Stimulated activated CD8-positive, alpha-beta memory T cell treated with anti-CD3 and anti-CD28 coated beads, Interleukin-7, amount 100 ng/mL, for 48 hours (primary cell): ENCODE measurements at places on chromosomes 7 and 10.

DNA sequence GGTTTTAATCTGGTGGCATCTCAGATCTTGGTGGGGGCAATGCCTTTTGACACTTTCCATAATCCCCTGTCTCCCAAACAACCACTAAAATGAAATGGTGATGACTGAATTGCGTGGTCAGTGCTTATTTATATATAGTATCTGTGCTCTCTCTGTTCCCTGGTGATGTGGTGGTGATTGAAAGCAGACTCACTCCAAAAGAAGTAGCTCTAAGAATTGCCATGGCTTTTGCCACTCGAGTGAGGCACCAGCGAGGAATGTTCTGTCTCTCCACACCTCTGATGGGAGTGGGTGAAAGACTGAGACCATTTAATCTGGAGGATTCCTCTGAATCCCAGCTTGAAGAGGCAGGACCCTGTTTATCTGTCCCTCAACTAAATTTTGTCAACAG is 2.8 kb downstream of the DUSP5 start:
- no peak for DNase-seq

- DNase-seq, result no peak
Measured at GRCh38 chr7:11726001-11726793, 105.8 kb downstream of the THSD7A start.

DNA sequence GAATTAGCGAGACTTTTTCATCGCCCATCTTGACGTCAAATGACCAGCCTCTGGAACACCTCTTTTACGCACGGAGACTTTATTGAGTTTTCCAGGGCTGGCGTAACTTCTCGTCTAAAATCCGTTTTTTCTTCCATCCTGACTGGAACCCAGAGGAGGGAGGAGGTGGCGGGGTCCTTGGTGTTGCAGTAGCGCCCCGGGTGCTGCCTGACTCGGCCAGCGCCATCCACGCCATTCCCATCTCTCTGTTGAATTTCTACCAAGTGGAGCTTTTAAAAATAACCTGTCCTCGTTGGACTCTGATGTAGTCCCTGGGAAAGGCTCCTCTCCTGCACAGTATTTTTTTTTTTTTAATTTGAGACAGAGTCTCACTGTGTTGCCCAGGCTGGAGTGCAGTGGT is 155.9 kb downstream of the RGS10 start:
- DNase-seq, result no peak

GRCh38 chr7:133910761-133911160 is 216.4 kb upstream of the LRGUK start:
- DNase-seq, result no peak

DNA sequence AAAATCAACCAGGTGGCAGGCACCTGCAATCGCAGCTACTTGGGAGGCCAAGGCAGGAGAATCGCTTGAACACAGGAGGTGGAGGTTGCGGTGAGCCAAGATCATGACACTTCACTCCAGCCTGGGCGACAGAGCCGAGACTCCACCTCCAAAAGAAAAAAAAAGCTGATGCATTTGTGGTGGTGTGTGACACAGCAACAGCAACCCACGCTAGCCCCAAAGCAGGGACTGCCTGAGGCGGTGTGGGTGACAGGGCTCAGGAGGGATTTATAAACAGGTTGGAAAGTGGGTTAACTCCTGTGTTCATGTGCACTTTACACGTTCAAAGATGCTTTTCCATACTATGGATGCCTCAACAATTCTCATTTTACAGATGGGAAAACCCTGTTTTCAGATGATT is 395.9 kb upstream of the PODXL start:
- no peak for DNase-seq

DNA sequence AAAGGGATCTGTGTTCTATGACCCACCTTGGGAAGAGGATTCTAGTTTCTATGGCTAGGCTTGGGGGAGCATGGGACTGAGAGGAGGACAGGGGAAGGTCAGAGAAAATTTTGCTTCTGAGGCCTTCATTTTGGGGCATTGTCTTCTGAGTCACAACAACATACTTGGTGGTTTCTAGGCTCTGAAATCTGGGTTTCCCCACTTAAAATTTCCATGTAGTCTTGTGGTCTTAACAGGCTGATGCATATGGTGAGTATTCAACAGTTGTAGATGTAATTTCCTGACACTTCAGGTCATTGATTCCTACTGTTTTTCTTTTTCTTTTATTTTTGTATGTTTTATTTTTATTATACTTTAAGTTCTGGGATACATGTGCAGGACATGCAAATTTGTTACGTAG is 88.5 kb downstream of the ANKRD7 start:
- DNase-seq, result no peak

- no peak for DNase-seq
Measured at GRCh38 chr7:29291723-29292618, 97.4 kb downstream of the CHN2 start.

- DNase-seq, result no peak
Measured at GRCh38 chr10:36624551-36625100, 500.8 kb upstream of the ANKRD30A start.

DNA sequence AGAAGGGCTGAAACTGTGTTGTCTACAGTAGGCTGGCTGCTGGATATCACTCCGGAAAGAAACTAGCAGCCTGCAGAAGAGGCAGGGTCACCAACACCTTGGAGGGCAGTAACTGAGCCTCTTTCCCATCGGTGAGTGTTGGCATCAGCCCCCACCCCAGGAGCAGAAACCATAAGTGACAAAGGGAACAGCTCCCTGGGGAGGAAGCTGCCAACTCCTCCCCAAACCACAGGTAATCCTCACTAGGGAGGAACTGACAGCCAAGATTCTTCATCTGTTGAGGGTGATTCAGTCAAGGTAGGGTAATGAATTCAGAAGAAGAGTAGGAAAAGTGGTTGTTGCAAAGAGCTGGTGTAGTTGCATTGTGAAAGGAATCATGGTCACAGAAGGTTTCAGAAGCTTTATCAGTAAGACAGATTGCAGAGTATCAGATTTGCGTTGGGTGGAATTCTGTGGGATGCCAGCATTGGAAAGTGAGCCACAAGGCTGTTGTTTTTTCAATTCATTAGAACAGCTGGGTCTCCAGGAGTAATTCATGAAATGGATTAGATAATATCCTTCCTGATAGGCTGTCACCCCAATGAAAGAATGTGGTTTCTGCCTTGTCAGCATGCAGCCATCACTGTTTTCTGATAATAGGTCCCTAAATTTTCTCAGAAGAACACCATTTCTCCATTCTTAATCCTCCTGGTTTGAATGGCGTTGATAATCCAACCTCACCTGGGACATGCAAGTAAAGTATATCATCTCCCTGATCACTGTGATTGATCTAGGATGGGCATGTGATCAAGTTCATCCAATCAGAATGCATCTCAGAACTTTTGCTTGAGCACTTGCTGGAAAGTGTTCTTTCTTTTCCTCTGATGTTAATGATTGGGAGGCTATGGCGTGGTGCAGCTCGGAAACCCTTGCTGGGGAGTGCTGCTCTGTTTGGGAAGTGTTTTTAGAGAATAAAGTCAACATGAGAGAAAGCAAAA is 75.0 kb upstream of the CTBP2 start:
- no peak for DNase-seq

- DNase-seq, result no peak
Measured at GRCh38 chr7:44470135-44470479, 20.4 kb downstream of the NUDCD3 start.

GRCh38 chr7:50206453-50207250 is 97.9 kb upstream of the IKZF1 start:
- peak; percentile 72 for DNase-seq

- no peak for DNase-seq
Measured at GRCh38 chr7:73758581-73759138, 11.4 kb downstream of the CLDN3 start.

GRCh38 chr10:125455431-125455830 is 227.5 kb downstream of the TEX36 start:
- DNase-seq, result no peak

DNA sequence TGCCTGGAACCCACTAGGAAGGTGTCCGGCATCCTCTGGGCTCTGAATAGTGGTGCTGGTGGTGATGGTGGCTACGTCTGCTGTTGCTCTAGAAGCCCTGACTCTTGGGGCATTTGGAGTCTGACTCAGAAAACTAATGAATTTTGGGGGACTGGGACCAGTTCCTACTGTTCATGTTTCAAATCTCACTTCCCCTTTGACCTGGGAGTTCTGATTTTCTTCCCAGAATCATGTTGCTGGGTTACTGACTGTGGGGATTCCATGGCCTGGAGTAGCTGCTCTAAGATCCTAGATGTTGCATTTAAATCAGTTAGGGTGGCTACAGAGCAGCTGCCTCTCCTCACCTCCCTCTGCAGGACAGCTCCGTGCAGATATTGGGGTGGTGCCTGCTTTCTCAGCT is 3.2 kb downstream of the TSPAN33 start:
- no peak for DNase-seq

DNA sequence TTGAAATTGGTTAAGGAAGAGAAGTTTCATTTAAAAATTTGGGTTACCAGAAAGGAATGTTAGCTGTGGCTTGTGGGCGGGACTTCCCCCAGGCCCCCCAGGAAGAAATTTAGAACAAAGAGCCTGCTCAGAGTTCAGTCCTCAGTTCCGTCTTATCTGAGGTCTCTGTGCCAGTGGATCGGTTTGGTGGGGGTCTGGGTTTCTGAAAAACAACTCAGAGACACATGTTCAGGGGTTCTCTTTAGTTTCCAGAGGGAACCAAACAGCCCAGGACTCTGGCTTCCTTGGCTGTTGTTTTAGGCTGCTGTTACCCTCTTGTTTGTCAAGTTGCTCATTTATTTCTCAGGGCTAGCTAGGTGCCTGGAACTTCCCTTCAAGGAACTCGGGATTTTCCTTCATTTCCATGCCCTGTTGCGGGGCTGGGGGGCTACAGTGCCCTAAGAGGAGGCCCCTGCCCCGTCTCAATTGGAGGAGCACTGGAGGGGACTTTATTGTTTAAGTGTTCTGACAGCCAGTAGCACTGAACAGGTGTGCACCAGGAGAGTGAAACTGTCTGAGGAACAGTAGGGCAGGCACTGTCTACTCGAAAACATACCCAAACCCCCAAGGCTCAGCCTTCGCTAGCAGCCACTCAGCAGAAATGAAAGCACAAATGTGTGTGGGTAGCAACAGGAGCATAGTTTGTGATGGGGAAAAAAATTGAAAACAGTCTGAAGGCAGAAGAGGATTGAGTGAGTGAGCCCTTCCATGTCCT is 59.9 kb downstream of the ALOX5 start:
- DNase-seq, result no peak

DNA sequence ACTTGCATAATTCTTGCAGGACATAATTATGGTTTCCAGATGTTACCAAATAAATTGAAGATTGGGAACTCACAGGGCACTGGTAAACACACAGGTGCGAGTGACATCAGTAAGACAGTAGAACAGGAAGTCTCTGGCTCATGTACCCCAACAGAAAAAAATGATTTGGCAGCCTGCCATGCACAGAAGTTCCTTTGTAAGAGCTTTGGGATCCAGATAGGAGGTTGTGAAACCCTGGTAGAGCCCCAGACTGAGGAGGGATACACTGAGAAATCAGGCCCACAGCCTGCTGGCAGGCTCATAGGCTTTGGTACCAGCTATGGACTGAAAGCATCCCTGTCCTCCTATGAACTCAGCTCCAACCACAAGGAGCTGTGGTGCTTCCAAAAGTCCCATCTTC is 118.0 kb downstream of the COBL start:
- no peak for DNase-seq

DNA sequence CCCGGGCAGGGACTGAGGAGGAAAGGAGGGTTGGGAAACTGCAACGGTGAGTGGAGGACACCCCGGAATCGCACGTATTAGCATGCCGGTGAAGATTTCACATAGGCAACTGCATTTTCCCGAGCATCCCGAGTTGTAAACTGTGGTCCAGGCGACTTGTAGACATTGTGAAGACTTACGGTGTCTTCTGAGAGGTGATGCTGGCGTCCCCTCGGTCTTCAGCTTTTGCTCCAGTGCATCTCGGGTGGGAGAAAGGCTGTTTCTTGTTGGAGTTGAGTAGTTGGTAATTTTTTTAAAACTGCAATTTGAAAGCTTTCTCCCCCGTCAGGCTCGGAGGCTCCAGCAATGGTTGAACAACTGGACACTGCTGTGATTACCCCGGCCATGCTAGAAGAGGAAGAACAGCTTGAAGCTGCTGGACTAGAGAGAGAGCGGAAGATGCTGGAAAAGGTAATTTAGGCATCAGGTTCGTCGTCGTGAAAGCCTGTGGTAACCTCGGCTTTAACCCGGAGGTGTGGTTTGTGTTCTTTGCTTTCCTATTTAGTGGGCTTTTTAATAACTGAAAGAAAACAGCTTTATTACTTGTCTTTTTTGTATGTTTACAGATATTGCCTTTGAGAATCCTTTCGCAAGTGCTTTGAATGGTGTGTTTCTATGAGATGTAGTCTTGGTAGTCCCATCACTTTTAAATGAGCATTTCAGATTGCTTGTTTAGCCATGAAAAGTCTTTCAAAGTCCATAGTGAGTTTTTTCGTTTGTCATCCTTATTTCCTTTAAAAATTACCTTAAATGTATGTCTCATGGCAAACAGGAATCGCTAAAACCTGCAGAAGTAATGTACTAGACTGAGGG is 687 bp downstream of the HELLS start:
- no peak for DNase-seq

- DNase-seq, result no peak
Measured at GRCh38 chr10:113486531-113486930, 66.3 kb upstream of the HABP2 start.

- no peak for DNase-seq
Measured at GRCh38 chr10:108452533-108452932, 1288.0 kb upstream of the SORCS1 start.

DNA sequence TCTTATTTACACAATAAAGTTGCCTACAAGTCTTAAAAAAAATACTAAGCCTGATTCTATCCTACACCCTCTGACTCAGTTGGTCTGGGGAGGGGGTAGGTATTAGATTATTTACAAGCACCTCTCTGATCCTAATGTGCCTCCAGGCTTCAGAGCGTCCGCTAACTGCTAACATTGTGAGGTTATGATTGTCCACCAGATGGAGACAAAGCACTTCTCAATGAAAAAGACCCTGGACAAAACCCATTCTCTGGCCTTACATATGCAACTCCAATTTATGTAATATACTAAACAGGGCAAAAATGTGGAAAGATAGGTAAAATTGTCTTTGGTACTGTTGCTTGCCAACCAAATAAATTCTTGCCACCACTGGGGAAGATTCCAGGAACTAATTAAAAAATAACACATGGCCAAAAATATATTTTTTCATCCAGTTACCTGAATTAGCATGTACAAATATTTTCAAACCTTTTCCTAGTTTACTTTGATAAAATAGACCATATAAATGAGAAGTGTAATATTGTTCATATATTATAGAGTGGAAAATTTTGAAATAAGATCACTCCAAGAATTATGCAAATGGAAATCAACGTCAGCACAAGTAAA is 92.4 kb downstream of the KIF20B start:
- no peak for DNase-seq

- DNase-seq, result peak; percentile 97
Measured at GRCh38 chr10:7787857-7788638, at the start of the genes ATP5F1C and KIN. Gene ATP5F1C, plus strand, starts transcription at chr10:7788177. Its CDS starts 31 bp downstream, at chr10:7788208. Gene KIN, minus strand, starts transcription at chr10:7787993. Its CDS starts 60 bp downstream, at chr10:7787933.

GRCh38 chr7:27427416-27427815 is 184.8 kb downstream of the EVX1 start:
- no peak for DNase-seq

DNA sequence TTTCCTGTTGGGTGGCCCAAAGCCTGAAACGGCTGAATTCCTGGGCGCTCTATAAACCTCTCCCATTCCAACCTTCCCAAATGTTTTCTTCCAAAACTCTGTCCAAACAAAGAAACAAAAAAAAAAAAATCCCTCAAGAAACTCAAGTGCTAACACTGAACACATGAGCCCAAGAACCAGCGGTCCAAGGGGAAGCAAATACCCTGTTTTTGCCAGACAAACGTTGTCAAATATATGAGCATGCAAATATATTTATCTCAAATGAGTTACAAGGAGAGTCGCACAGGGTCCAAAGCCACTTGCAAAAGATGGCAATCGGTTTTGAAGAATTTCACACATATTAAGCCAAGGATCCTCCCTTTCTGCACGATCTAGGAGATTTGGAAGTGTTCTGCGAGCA is 23.3 kb upstream of the EMX2 start:
- DNase-seq, result no peak

- no peak for DNase-seq
Measured at GRCh38 chr7:148276314-148277041, 314.1 kb upstream of the C7orf33 start.
